Body of pancreas (tissue), 4 donors: ENCODE measurements at places on chromosomes 6 and 20.

- H3K27ac ChIP-seq: no peak overlapping the region
- H3K36me3 ChIP-seq: no peaks in the 10 kb centered on the region
- H3K27me3 ChIP-seq: no peaks in the 10 kb centered on the region
- H3K4me3 ChIP-seq: no peak overlapping the region
These were observed 17.4 kb downstream of the CHRNA4 start for GRCh38 chr20:63343460-63344445.

DNA sequence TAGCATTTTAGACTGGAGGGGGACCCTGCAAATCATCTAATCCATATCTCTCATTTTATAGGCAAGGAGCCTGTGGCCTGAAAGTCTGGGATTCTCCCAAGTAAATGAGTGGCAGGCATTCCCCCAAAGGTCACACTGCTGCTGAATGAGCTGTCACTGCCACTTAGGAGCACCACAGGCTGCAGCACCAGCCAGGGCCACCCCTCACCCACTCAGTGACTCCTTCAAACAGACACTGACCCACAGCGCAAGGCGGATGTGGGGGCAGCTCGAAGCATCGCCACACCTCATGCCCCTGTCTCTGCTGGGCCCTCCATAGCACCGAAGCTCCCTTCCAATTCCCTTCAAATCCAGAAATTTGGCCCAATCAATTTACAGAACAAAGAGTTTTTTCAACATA, 119.9 kb upstream of the ARID1B start:
- no peaks in the 10 kb centered on the region for H3K27me3 ChIP-seq
- peaks cover 7% of the 10 kb centered on the region for H3K4me1 ChIP-seq
- no peak overlapping the region for H3K4me3 ChIP-seq
- DNase-seq: no peak
- no peak overlapping the region for H3K27ac ChIP-seq

DNA sequence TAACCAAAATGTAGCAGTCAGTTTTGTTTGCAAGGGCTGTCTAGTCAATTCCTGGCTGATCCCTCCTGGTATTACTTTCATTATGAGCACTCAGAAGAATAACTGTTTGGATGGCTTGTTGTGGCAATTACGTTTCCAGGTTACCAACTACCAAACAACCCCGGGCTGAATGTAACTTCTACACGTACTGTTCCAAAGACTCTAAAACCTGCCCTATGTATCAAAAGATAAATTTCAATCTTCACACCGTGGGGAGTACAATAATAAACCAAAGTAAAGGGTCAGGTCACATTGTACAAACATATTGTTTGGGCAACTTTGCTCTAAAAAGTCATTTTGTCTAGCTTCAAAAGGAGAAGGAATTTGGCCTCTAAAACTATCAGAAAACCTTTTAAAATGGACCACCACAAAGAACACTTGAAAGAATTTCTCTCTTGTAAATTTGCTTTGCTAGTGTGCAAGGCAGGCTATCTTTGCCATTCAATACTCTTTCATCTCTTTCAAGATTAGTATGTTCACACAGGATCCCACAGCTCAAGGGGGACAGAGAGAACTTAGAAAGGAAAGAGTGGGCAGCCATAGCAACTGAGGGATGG, 27.6 kb downstream of the DCDC2 start:
- no peak overlapping the region for H3K4me3 ChIP-seq
- no peaks in the 10 kb centered on the region for H3K27me3 ChIP-seq
- H3K36me3 ChIP-seq: no peaks in the 10 kb centered on the region
- DNase-seq: no peak

GRCh38 chr20:51508158-51508557, 34.4 kb downstream of the NFATC2 start:
- H3K27ac ChIP-seq: no peak overlapping the region
- H3K4me3 ChIP-seq: no peak overlapping the region

- no peak overlapping the region for H3K27ac ChIP-seq
- no peak overlapping the region for H3K4me3 ChIP-seq
- H3K27me3 ChIP-seq: no peaks in the 10 kb centered on the region
- no peaks in the 10 kb centered on the region for H3K36me3 ChIP-seq
- peaks cover 40% of the 10 kb centered on the region for H3K4me1 ChIP-seq
- no peak for DNase-seq
These were observed 123.8 kb downstream of the CDKAL1 start for GRCh38 chr6:20658053-20658452.

DNA sequence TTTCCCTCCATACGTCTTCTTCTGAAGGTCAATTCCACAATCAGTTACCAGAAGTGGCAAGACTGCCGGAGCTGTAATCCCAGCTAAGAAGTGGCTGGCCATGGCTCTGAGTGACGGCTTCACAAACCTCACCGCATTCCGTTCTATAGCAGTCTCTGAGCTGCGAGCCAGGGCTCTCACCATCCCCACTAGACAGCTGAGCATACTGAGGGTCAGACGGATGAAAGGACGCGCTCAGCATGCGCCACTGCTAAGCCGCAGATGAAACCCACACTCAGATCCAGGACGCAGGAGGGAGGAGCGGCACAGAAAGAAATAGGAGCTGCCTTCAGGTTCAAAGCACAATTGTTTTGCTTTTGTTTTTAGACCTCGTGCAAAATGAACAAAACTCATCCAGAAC, 97.9 kb downstream of the ANKRD60 start:
- H3K4me3 ChIP-seq: no peak overlapping the region
- H3K27me3 ChIP-seq: no peaks in the 10 kb centered on the region
- no peaks in the 10 kb centered on the region for H3K36me3 ChIP-seq
- no peak overlapping the region for H3K27ac ChIP-seq
- H3K4me1 ChIP-seq: no peaks in the 10 kb centered on the region

DNA sequence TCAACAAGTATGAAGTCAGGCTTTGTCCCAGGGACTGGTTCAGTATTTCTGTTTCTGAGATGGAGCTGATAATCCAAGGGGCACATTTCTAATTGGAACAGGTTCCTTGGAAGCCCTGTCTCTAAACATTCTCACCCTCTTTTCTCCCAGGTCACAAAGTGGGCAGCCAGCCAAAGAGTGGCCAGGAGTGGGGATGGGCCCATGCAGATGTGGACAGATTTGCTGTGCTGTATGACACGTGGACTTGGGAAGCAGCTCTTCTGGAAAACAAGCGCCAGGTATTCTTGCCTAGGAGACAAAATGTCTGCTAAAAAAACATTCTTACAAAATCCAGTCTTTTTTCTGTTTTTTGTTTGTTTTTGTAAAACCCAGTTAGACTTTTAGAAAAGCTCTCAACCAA, 140.2 kb downstream of the CD164 start:
- no peaks in the 10 kb centered on the region for H3K4me1 ChIP-seq
- no peaks in the 10 kb centered on the region for H3K27me3 ChIP-seq
- no peak overlapping the region for H3K4me3 ChIP-seq
- no peaks in the 10 kb centered on the region for H3K36me3 ChIP-seq
- DNase-seq: no peak
